ENCODE measurements at places on chromosomes 2 and 18. TPM values are rescaled to one million over a fixed set of nuclear protein-coding genes. Genes with fewer than 3 reads are reported as not detected.
A peak's percentile ranks its signal among the peaks of the same experiment; 100 is the strongest.

DNA sequence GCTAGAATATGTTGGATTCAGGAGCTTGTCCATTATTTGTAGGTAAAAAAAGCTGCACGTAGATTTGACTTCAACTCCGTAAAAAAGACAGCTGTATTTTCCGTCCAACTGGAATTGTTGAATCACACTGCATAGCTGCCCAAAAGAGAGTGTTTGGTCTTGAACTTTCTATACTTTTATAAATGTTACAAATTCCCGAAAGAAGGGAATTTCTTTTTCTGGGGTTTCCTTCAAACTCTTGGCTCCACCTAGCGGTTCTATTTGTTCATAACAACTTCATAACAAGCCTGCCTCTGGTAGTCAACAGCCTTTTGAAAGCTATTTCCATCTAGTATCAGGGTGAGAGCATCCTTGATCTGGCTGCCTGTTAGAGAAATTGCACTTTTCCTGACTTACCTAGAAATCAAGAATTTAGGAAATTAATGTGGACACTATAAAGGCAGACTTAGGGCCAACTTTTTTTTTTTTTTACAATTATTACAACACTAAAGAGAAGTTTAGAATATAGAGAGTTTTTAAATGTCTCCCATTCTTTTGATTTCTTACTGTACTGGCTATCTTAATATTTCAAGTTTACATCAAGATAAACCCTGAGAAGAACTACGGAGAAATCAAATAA lies 48.1 kb downstream of the TMEM185B start:
- peak; percentile 9 for DNase-seq

GRCh38 chr18:31801078-31801477 lies 40.4 kb upstream of the SLC25A52 start:
- no peak for DNase-seq

Gene TMEM17
- total RNA-seq = 4.4 TPM

GRCh38 chr18:44732599-44732998 lies 51.9 kb downstream of the SETBP1 start:
- no peak for DNase-seq

DNA sequence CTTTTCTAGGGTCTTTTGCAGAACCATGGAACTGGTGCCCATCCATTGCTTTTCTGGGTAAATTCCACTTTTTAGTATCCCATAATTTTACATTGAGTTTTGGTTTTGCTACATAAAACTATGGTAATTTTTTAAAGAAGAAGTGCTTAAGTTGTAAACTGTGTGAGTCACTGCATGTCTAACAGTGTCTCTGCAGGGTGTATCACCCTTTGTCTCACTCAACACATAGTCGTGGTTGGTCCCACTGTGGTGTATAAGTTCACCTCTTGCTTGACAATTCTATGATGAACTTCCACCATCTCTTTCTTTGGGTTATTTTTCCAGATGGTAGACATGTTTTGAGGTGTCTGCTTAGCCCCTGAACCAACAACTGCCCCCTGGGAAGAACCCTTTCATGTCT lies 10.5 kb downstream of the SCTR start:
- DNase-seq = no peak

DNA sequence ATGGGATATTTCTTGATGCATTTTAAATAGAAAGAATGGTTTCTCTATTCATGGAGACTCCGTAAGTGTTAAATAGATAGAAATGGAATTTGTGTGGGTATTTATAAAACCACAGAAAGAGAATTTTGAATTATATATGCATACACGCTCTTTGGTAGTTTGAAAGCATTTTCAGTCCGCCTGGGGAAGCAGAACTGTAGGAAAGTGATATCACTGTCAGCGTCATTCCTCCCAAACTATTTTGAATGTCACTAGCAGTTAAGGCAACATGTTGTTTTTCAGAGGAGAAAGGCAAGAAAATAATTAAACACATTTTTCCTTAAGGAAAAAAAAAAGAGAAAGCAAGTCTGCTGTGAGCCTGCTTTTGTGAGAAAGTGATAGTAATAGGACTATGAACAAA lies 8.7 kb upstream of the ERMN start:
- DNase-seq = no peak

DNA sequence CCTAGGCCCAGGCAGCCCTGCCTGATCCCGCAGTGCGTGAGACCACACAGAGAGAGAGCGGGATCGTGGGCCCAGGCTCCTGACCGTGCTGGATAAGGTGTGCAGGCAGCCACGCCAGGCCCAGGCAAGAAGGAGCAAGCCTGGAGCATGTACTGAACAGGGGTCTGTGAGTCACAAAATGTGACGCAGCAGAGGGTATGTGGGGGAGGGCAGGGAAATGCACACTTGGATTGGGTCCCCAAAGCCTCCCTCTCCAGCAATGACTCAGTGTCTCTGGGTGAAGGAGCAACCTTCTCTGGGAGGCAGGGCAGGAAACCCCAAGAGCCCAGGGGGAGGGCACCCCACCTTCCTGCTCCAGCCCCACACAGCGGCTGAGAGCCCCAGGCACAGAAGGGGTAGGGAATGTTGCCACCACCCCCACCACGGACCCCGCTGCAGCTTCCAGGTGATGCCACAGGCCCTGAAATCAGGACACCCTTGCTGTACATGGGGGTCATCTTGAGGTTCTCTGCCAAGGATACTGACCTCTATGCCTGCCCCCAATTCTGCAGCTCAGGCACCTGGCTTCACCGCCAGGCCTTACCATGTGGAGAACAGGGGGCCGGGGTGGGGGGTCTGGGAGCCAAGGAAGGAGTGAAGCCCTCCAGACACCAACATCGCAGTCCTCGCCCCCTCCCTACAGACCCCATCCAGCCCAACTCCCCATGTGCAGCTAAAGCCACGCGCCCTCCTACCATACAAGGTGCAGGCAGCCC lies 1.3 kb upstream of the GPC1 start:
- DNase-seq = peak; percentile 77

DNA sequence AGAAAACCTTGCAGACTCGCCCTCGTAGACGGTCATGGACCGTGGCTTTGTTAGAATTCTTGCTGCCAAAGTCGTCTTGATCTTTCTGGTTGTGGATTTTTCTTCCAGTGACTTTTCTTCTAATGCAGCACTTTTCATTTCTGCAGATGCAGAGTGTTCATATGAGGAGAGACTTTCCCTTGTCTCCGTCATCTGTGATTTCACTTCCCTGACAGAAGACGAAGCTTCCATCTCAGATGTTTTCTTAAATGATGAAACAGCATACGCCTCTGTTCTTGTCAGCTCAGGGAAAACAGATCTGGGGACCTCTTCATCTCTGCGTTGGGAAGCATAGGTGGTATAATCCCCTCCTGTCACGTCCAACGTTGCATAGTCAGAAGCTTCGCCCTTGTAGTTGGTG lies 50.9 kb downstream of the PLEKHA3 start:
- no peak for DNase-seq

GRCh38 chr2:144468823-144469595 lies 50.9 kb downstream of the ZEB2 start:
- DNase-seq = no peak
